ENCODE measurements at places on chromosomes 1 and 21. TPM values are rescaled to one million over a fixed set of nuclear protein-coding genes. Genes with fewer than 3 reads are reported as not detected.

The IRF6 gene
- 0.41 TPM for total RNA-seq

The CASQ2 gene
- 0.41 TPM for total RNA-seq

The KIF26B gene
- total RNA-seq: 11.4 TPM

The LEMD1 gene
- 2.4 TPM for total RNA-seq

The OR2T33 gene
- not detected for total RNA-seq

The PRRX1 gene
- total RNA-seq: 6.5 TPM

The E2F2 gene
- total RNA-seq: 1.2 TPM
